ENCODE measurements at places on chromosomes 4 and X.

DNA sequence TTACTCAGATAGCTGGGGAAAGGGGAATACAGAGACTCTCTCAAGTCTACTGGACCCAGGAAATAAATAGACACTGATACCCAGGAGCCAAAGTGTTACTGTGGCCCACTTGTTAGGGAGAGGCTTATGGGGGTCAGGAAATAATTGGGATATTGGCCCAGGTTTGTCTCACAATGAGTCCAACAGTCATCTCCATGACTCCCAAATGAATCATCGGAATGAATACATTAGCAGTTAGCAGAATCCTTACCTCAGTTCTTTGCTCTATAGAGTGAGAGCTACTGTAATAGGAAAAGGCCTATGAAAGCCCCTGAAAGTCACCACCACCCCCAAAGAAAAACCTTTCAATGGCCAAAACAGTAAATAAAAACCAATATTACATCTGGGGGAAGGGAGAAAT, 42.4 kb upstream of the ARHGEF6 start:
- H3K27me3 ChIP-seq = no peaks in the 10 kb centered on the region
- no peak for DNase-seq
- no peaks in the 10 kb centered on the region for H3K4me1 ChIP-seq
- no peak overlapping the region for H3K27ac ChIP-seq
- H3K4me3 ChIP-seq = no peak overlapping the region

DNA sequence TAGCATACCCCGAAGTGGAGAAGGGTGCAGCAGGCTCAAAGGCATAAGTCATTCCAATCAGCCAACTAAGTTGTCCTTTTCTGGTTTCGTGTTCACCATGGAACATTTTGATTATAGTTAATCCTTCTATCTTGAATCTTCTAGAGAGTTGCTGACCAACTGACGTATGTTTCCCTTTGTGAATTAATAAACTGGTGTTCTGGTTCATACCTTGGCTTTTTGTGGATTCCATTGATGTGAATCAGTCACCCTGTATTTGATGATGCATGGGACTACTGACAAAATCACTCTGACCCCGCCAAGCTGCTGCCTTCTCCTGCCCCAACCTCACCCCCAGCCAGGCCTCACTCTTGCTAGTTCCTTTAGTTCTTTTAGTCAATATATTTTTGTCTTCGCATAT, 32.7 kb downstream of the F9 start:
- no peak overlapping the region for H3K27ac ChIP-seq
- no peaks in the 10 kb centered on the region for H3K4me1 ChIP-seq
- H3K4me3 ChIP-seq = no peak overlapping the region
- H3K36me3 ChIP-seq = no peaks in the 10 kb centered on the region

DNA sequence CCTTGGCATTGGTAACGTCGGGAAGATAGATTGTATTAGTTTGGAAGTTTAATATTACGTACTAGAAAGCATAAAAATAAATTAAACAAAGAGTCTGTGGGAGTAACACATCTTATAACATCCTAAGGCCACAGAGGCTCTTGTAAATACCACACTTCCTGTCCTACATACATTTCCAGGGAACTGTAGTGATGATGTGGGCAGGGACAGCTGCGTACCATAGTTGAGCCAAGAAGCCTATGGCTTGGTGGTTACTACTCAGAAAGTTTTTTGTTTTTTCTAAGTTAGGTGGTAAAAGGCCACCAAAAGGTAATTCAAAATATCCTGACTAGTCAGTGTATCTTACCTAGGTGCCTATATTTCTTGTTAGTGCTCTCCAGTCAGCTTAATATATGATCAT, 4.6 kb upstream of the ANKRD50 start:
- no peak for DNase-seq
- H3K27me3 ChIP-seq = peaks cover 11% of the 10 kb centered on the region
- H3K4me1 ChIP-seq = peaks cover 3% of the 10 kb centered on the region
- H3K36me3 ChIP-seq = no peaks in the 10 kb centered on the region

DNA sequence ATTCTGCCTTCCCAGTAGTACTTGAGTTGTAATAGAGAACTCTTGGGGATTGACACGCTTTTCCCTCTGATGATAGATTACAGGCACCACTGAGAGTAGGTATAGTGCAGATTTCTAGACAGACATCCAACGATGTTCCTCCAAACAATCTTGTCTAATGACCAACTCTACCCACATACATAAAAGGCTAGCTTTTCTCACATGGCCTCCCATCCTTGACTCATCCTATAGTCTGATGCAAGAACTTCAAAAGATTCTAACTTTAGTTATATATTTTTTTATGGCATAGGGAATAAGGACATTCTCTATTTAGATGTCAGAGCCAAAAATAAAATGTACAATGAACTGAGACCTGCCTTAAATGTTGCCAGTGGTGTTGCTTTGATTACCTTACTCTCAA, 60.9 kb downstream of the GLRA2 start:
- H3K27ac ChIP-seq = no peak overlapping the region
- no peaks in the 10 kb centered on the region for H3K4me1 ChIP-seq
- no peaks in the 10 kb centered on the region for H3K36me3 ChIP-seq
- H3K4me3 ChIP-seq = no peak overlapping the region
- DNase-seq = no peak

- H3K4me3 ChIP-seq = no peak overlapping the region
- peaks cover 6% of the 10 kb centered on the region for H3K27me3 ChIP-seq
- H3K36me3 ChIP-seq = no peaks in the 10 kb centered on the region
- DNase-seq = no peak
- no peak overlapping the region for H3K27ac ChIP-seq
- no peaks in the 10 kb centered on the region for H3K4me1 ChIP-seq
These were observed 230.2 kb upstream of the JADE1 start for GRCh38 chr4:128579154-128579853.

- no peaks in the 10 kb centered on the region for H3K27me3 ChIP-seq
- peaks cover 14% of the 10 kb centered on the region for H3K4me1 ChIP-seq
- no peak overlapping the region for H3K4me3 ChIP-seq
These were observed 2.2 kb upstream of the DCUN1D4 start for GRCh38 chr4:51840781-51841180.

GRCh38 chr4:74206088-74206825, 48.3 kb downstream of the MTHFD2L start:
- H3K36me3 ChIP-seq = peaks cover 7% of the 10 kb centered on the region
- H3K4me1 ChIP-seq = peaks cover 7% of the 10 kb centered on the region
- H3K4me3 ChIP-seq = no peak overlapping the region
- no peak overlapping the region for H3K27ac ChIP-seq
- H3K27me3 ChIP-seq = no peaks in the 10 kb centered on the region

DNA sequence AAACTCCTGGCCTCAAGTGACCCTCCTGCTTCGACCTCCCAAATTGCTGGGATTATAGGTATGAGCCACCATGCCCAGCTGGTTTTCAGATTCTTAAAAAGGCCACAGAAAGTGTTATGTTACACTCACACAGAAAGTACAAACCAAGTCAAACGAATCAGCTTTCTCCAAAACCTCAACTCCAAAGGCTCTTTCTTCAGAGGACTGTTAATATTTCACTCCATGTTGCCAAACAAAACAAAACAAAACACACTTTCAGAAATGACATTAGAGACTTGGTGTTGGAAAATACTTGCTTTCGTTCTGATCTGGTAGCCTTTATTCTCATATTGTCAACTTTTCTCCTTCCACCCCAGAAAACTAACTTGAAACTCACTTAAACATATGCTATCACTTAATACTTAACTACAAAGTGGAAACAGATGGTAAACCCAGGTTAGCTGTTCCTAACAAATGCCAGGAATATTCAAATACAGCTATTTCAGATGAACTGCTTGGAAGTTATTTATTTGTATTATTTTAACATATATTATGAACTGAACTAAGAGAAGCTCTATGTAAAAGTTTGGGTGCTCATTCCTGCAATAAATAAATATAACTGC, 34.7 kb downstream of the RLIM start:
- H3K27ac ChIP-seq = peak overlapping the region; percentile 47
- H3K4me1 ChIP-seq = peaks cover 12% of the 10 kb centered on the region
- no peaks in the 10 kb centered on the region for H3K27me3 ChIP-seq
- no peak overlapping the region for H3K4me3 ChIP-seq
- H3K36me3 ChIP-seq = peaks cover 12% of the 10 kb centered on the region

DNA sequence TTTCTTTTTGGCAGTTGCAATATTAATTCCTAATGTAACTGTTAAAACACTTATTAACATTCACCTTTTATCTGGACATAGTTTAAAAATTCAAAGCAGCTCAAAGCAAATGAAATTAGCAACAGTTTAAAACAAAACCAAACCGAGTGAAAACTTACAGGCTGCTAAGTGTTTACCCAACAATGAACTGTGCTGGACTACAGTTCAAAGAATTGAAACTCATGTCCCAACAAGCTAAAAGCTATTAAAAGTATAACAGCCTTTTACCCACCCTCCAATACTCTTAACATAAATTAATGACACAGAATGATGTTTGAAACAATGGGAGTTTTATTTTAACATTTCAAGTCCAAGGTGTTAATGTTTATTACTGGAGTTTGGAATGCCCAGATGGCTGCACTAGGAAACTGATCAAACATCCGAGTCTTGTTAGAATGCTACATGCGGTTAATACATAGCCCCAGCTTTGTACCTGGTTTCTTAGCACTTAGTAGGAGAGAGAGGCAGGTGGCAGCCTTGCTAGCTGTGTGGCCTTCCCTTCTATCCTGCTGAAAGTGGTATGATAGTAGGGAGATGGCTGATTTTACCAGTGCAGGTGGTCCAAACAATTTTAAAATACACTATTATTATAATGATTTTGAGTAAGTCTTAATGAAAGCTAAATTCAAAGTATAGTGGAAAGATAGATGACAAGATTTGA, 21.1 kb upstream of the FRYL start:
- H3K4me1 ChIP-seq = no peaks in the 10 kb centered on the region
- H3K27ac ChIP-seq = no peak overlapping the region
- peaks cover 9% of the 10 kb centered on the region for H3K27me3 ChIP-seq
- H3K4me3 ChIP-seq = no peak overlapping the region

GRCh38 chr4:21649391-21650090, 299.0 kb downstream of the KCNIP4 start:
- H3K27me3 ChIP-seq = no peaks in the 10 kb centered on the region
- no peaks in the 10 kb centered on the region for H3K4me1 ChIP-seq
- DNase-seq = no peak
- H3K36me3 ChIP-seq = no peaks in the 10 kb centered on the region

GRCh38 chrX:139199933-139200332, 330.6 kb upstream of the F9 start:
- no peak overlapping the region for H3K27ac ChIP-seq
- DNase-seq = no peak
- H3K36me3 ChIP-seq = no peaks in the 10 kb centered on the region
- no peaks in the 10 kb centered on the region for H3K4me1 ChIP-seq

DNA sequence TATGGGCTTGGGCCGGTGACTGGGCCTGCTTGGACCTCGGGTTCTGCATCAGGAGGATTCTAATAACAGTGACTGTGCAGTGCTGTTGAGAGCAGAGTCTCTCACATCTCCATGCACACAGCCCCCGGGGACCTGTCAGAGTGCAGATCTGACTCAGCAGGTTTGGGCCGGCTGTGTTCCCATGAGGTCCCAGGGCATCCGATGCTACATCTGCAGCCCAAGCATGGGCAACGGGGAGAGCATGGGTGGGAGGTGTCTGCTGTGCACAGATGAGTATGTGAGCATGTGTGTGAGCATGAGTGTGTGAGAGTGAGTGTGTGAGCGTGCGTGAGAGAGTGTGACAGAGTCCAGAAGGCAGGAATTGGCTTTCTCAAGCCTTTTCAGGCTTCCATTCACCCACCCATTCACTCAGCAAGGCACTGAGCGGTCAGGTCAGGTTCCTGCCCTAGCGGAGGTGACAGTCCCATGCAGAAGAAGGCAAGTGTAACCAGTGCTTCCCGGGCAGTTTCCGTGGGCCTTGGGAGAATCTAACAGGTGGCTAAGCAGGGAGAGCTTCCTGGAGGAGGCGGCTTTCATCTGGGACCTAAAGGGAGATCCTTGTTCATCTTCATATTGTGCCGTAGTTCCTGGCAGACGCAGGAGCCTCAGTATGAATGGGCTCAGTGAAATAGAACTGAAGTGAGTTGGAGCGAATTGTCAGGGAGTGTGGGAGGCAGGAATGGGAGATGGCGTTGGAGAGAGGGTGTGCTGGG, 62.6 kb downstream of the SORCS2 start:
- no peaks in the 10 kb centered on the region for H3K4me1 ChIP-seq
- no peak overlapping the region for H3K27ac ChIP-seq
- no peak overlapping the region for H3K4me3 ChIP-seq
- no peaks in the 10 kb centered on the region for H3K36me3 ChIP-seq

DNA sequence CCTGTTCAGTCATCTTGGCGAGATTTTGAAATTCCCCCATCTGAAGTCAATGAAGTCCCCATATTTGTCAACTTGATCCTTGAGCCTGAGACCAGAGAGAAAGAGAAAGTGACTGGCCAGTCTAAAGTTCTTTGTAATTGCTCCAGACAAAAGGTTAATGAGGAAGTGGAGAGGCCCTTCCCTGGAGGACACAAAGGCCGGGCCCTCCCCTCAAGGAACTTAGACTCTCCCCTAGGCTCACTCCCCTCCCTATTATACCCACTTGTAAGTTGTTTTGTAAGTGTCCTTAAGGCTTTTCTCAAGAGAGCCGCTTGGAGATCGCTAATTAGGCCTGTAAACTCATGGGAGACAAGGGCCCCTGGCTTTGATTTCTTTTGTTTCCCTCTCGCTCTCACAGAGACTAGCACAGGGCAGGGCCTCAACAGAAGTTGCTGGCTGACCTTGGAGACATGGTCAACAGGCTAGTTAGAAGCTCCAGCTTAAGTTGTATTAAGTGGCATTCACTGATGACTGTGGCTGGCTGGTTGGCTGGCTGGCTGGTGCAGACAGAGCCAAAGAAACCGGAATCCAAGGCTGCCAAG, 20.3 kb upstream of the GPC4 start:
- H3K27me3 ChIP-seq = no peaks in the 10 kb centered on the region
- no peaks in the 10 kb centered on the region for H3K36me3 ChIP-seq
- DNase-seq = no peak

DNA sequence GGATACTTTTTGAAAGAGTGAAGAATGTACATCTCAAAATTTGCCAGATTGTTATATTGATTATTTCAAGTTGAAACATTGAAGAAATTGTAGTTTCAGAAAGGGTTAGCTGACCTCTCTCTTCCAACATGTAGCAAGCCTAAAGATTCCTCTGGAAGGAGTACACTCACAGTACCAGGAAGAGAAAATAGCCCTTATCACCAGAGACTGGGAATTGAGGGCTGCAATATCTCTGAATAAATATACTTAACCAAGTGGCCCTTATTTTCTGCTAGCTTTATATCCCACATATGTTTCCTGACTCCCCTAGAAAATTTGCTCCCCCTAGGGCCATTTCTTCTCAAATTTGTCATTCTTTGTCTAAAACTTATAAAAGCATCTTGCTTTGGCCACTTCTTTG, 332.2 kb downstream of the GASK1B start:
- DNase-seq = no peak
- H3K27me3 ChIP-seq = no peaks in the 10 kb centered on the region
- H3K27ac ChIP-seq = no peak overlapping the region
- H3K4me3 ChIP-seq = no peak overlapping the region
- no peaks in the 10 kb centered on the region for H3K36me3 ChIP-seq

GRCh38 chr4:135921081-135921480, 1611.2 kb downstream of the PCDH18 start:
- H3K4me1 ChIP-seq = no peaks in the 10 kb centered on the region
- H3K27ac ChIP-seq = no peak overlapping the region
- no peak for DNase-seq
